ENCODE measurements at places on chromosomes 4 and X.

- DNase-seq: no peak
Observed at GRCh38 chrX:131054906-131055305, 3.2 kb upstream of the ARHGAP36 start.

GRCh38 chr4:87932718-87933141, 42.8 kb upstream of the SPP1 start:
- DNase-seq: no peak

- no peak for DNase-seq
Observed at GRCh38 chr4:6972911-6973310, 63.3 kb downstream of the TBC1D14 start.

- no peak for DNase-seq
Observed at GRCh38 chr4:55933611-55934010, 15.1 kb upstream of the CEP135 start.

GRCh38 chrX:155767051-155767875, 113.9 kb upstream of the VAMP7 start:
- peak; percentile 65 for DNase-seq

DNA sequence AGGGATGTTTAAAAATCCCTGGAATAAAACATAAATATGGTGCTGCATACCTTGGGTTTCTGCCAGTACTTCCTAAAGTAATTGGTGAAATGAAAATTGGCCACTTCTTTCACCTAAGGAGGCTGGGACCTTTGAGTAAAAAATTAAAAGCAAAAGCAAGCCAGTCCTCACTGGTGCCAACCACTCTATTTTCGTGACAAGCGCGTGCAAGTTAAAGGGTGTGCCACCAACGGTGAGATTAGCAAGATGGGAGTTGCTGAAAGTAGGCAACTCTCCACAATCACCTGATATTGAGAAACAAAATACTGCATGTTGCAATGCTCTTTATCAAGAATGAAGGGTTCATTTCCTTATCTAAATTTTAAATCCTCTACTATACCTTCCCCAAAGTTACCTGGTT, 19.7 kb upstream of the RTL9 start:
- no peak for DNase-seq

GRCh38 chr4:114494246-114494803, 104.3 kb upstream of the UGT8 start:
- no peak for DNase-seq

GRCh38 chr4:1445716-1446445, 39.6 kb upstream of the NKX1-1 start:
- DNase-seq: no peak

DNA sequence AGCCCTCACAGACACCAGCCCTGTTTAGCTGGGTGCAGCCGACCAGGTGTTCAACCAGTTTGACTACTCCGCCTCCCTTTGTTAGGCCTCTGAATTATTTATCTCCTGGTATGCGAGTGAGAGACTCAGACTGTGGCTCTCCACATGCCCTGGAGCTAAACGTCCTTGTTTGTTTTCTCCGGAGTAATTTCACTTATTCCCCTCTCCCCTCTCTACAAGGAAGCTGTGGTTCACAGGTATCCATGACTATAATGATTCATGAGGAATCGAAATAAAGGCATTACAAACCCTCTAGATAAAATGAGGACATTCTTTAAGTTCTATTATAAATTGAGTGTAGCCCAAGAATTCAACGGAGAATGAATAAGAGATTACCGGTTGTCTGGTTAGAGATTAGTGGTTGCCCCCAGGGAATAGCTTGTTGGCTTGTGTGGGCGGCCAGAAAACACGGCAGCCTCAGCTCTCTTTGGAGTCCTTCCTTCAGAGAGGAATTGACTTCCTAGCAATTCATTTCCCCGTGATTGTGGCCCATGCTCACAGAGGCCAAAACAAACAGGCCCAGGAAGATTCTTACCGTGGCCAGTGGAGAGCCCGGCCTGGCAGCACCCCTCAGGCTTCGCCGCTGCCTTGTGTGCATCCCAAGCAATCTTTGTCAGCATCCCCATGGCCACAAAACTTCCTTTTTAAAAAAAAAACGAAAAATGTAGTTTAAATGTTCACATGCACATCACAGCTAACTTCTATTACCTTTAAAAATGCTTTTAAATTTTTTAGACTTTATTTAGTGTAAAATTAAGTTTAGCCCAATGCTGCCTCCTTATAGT, 60.2 kb upstream of the CBR4 start:
- DNase-seq: no peak
